ENCODE measurements at places on chromosomes 6 and 20. TPM values are rescaled to one million over a fixed set of nuclear protein-coding genes. Genes with fewer than 3 reads are reported as not detected.
A peak's percentile ranks its signal among the peaks of the same experiment; 100 is the strongest.

- H3K4me3 ChIP-seq = peak overlapping the region; percentile 86
- peak; percentile 73 for DNase-seq
- H3K36me3 ChIP-seq = peaks cover 30% of the 10 kb centered on the region
- peaks cover 40% of the 10 kb centered on the region for H3K4me1 ChIP-seq
Measured at GRCh38 chr20:36544134-36545018, 3.1 kb downstream of the MYL9 start.

DNA sequence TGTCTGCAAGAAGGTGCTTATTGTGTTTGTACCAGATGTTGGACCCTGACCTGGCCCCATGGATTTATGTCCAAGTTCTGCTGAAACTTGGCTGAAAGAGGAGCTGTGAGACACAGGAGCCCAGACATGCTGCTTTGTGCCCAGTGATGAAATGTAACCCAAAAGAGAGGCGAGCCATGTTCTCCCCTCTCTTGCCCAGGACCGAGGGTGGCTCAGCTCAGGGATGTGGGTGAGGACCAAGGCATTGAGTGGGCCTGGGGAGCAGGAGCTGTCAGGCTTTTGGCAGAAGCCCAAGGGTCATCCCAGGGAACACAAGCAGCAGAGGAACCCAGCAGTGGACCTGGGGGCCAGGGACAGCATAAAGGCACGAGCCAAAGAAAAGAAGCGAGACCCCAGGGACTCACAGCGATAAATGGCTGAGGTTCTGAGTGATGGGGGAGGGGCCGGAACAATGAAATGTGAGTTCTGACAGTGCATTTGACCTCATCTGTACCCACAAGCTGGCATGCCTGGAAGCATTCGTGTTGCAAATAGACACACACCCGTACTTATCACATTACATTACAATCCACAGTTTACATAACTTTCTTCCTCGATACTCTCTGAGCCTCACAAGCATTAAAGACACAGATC is 363.4 kb upstream of the JARID2 start:
- H3K27me3 ChIP-seq = no peaks in the 10 kb centered on the region
- no peak overlapping the region for H3K27ac ChIP-seq
- peaks cover 31% of the 10 kb centered on the region for H3K4me1 ChIP-seq
- DNase-seq = no peak
- H3K36me3 ChIP-seq = no peaks in the 10 kb centered on the region

Gene SLC17A9
- total RNA-seq = 12.4 TPM

Gene FLRT3
- 6.9 TPM for total RNA-seq

Data from astrocyte (in vitro differentiated cells and primary cell).